ENCODE measurements at places on chromosomes 7 and 10. TPM values are rescaled to one million over a fixed set of nuclear protein-coding genes. Genes with fewer than 3 reads are reported as not detected.

DNA sequence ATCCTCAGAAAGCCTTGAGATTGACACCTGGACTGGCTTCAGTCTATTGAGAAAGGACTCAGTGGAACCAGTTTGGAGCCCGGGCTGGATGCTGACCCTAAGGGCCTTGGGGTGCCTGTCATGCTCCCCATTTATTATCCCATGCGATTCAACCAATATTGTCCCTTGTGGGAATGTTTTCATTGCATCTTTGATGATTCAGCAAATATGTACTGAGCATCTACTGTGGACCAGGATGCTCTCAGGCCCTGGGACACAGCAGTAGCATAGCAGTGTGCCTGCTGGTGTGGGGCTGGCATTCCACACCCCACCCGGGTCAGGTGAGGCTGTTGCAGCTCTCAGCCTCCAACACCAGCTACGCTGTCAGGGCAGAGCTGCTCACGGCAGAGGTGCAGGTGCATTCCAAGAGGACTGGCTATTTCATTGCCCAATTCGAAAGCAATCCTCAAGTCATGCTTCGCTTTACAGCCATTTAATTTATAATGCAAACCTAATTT is 586.0 kb downstream of the TCERG1L start:
- no peaks in the 10 kb centered on the region for H3K4me1 ChIP-seq
- H3K4me3 ChIP-seq: no peak overlapping the region
- H3K27ac ChIP-seq: no peak overlapping the region
- peaks cover 4% of the 10 kb centered on the region for H3K27me3 ChIP-seq
- no peaks in the 10 kb centered on the region for H3K36me3 ChIP-seq
- DNase-seq: no peak

- no peak overlapping the region for H3K27ac ChIP-seq
- DNase-seq: no peak
- peaks cover 35% of the 10 kb centered on the region for H3K4me1 ChIP-seq
Observed at GRCh38 chr7:127848241-127848640, 183.0 kb downstream of the LRRC4 start.

GLCCI1 gene
- total RNA-seq: 11.5 TPM

TPK1 gene
- total RNA-seq: 19.1 TPM

DNA sequence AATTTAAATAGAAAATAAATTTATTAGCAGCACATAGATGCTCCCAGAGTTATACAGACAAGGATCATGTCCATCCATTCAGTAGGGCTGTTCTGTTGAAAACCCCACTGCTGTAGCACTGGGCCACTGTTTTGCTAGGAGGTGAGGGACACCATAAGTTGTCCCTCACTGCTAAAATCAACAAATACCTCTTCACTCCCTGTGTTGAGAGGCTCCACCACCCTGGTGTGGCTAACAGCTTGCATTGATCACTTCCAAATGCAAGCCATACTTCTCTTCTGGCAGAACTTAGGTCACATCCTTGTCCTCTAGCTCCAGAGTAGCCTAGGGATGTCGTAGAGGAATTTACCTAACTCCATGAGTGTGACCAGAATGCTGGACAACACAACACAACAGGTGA is 55.4 kb downstream of the MDFIC start:
- no peak for DNase-seq
- H3K4me3 ChIP-seq: no peak overlapping the region
- no peaks in the 10 kb centered on the region for H3K27me3 ChIP-seq
- peaks cover 23% of the 10 kb centered on the region for H3K36me3 ChIP-seq

Data from activated CD4-positive, alpha-beta memory T cell treated with anti-CD3 and anti-CD28 coated beads for 36 hours (primary cell).